Thoracic aorta (tissue), 2 donors: ENCODE measurements at places on chromosomes 12 and 14.

DNA sequence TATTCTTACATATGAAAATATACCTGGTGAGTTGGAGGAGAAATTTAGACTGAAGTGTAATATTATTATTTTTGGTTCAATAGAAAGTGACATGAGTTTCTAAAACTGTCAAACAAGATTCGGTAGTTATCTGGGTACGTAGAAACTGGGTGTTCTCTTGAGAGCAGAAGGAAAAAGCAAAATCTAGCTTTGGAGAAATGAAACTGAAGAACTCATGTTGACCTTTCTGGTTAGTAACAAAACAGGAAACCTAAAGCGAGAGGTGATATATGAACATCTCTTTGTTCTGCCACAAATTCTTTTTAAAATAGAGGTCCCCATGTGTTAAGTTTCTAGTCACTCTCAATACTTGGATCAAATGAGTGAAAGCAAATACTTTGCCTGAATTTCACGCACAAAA, 401.7 kb downstream of the TRHDE start:
- no peak for DNase-seq

DNA sequence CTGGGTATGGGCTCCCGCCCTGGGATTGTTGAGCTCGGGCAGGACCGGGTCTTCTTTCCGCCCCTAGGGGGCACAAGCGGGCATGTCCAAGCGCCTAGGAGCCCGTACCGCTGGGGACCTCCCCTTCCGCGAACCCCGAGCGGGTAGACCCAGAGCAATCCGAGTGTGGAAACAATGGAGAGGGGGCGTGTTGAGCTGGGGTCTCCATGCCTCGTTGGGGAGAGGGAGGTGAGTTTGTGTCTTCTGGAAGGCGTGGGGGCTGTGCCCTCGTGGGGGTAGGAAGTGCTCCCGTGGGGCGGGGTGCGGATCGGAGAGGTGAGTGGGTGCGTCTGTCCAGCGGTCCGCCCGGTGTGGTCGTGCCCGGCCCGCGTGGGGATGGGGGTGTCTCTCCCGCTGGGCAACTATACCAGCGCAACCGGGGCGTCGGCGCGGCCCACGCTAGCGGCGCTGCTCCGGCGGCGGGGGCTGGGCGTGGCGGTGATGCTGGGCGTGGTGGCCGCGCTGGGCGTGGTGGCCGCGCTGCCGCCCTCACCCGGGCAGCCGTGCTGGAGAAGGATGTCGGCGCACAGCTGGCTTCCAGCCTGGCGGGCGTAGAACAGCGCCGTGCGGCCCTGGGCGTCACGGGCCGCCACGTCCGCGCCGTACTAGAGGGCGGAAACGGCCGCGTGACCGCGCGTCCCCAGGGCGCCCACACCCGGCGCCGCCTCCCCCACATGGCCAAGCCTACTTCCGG, 12.2 kb downstream of the AGAP2 start:
- no peak for DNase-seq

DNA sequence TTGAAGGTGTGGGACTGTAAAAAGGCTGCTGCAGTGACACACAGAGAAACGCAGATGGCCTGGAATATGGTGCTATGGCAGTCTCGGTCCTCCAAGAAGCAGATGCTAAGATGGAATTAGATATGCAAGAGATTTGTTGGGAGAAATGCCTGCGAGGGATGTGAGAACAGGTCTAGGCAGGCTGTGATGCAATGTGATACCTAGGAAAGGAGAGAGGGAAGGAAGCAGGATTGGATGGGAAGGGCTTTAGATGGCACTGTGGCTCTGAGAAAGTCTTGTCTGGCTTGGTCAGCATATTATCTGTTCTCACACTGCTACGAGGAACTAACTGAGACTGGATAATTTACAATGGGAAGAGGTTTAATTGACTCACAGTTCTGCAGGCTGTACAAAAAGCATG, 374.4 kb downstream of the BCAT1 start:
- DNase-seq = no peak

DNA sequence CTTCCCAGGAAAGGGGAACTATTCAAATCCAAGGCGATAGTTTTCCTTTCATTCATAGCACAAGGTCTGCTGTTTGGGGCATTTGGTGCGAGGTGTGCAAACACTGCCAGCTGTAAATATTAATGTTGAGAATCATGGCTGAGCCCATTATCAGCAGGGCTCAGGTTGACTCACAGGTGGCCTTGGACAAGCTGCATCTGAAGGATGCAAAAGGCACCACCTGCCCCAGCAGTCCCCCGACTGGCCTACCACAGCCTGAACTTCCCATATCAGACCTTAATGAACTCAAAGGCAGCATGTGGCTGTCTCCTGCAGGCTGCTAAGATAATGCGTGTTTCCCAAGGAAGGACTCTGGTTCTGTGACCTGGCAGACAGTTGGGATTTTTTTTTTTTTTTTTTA, 93.3 kb upstream of the MAP1LC3B2 start:
- no peak for DNase-seq

- no peak for DNase-seq
These were observed 319.4 kb downstream of the KCNC2 start for GRCh38 chr12:74890237-74890599.

- no peak for DNase-seq
These were observed 24.5 kb downstream of the JDP2 start for GRCh38 chr14:75452324-75452723.
